Midbrain (tissue), 1 donor: ENCODE measurements at places on chromosomes 13 and 19.

DNA sequence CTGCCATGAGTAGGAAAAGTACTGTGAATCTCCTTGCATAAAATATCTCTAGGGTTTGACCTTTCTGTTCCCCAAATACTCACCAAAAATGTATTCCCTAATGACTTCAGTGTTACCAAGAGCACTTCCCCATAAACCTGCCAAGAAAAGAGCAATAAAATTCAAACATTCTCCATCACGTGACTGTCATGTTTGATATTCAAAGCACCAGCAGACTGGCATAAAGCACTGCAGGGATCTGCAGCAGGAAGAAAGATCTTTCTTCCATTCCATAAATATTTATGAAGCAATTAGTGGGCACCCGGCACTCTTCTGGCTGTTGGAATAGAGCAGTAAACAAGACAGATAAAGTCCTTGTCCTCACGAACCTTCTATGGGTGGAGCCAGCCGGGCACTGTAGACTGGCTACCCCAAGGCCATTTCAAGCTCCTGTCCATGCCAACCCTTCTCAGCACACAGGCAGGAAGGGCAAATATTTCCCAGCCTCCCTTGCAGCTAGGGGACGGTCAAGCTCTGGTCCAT lies 20.3 kb downstream of the PLA2G4C start:
- DNase-seq, result no peak

DNA sequence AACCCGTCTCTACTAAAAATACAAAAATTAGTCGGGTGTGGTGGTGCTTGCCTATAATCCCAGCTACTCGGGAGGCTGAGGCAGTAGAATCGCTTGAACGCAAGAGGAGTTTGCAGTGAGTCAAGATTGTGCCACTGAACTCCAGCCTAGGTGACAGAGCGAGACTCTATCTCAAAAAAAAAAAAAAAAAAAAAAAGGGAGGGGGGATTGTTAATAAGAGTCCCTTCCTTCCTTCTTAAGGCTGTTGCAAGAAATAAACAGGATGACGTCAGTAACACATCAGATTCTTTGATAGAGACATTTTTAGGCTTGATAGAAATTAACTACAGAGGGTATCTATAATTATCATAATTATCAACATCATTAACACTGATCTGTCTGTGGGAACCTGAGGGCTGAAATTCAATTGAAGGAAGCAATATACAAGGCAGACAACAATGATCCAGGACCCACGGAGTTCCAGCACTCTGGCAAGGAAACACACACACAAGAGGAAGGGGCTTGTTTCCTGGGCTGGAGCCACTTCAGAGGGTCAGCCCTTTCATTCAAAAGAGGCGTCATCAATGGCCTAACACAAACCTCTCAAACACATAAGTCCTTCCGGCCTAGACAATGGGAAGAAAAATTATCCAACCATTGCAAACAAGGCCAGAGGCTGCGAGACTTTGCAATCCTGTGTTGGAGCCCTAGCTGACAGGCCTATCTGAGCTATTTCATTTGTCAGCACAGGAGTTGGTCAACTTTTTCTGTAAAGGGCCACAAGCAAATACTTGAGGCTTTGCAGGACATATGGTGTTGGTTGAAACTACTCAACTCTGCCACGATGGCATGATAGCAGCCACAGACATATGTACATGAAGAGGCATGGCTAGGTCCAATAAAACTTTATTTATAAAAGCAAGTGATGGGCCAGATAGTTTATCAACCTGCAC lies 105.2 kb downstream of the INSR start:
- DNase-seq, result no peak

- DNase-seq, result no peak
Measured at GRCh38 chr19:40689339-40690049, 957 bp downstream of the NUMBL start.

- DNase-seq, result no peak
Measured at GRCh38 chr13:50950849-50951248, 41.3 kb downstream of the RNASEH2B start.

DNA sequence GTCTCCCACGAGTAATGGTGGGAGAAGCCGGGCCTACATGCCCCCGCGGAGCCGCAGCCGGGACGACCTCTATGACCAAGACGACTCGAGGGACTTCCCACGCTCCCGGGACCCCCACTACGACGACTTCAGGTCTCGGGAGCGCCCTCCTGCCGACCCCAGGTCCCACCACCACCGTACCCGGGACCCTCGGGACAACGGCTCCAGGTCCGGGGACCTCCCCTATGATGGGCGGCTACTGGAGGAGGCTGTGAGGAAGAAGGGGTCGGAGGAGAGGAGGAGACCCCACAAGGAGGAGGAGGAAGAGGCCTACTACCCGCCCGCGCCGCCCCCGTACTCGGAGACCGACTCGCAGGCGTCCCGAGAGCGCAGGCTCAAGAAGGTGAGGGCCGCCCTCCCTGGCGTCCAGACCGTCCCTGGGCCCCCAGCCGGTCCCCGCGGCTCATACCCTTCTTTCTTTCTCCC lies 1.4 kb upstream of the USF2 start:
- DNase-seq, result peak; percentile 47

GRCh38 chr19:2399582-2399981 lies 27.8 kb downstream of the TIMM13 start:
- DNase-seq, result no peak

- no peak for DNase-seq
Measured at GRCh38 chr13:34458756-34459715, 483.0 kb upstream of the NBEA start.

- DNase-seq, result no peak
Measured at GRCh38 chr13:37686501-37686900, 87.9 kb upstream of the POSTN start.

DNA sequence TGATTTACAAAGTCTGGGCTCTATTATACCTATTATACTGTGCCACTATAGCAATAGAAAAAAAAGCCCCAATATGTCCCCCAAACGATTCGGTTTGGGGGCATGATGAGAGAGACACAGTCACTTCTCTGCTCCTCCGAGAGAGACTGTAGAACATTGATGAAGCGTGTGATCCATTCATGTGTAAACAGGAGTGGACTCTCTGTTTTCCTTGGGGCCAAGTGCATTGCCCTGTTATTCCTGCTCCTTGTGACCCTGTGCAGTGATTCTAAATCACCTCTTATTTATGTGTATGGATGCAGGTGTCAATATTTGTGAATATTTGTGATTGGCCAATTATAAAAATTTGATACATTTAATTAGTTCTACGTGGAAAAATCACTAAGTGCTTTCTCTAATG lies 17.0 kb downstream of the F10 start:
- no peak for DNase-seq

GRCh38 chr13:36192166-36192565 lies 22.2 kb downstream of the SOHLH2 start:
- DNase-seq, result no peak

- DNase-seq, result no peak
Measured at GRCh38 chr13:21825801-21826200, 154.9 kb downstream of the FGF9 start.

GRCh38 chr19:51093510-51094345 lies 11.0 kb upstream of the KLK14 start:
- no peak for DNase-seq

GRCh38 chr13:43408274-43408673 lies 378.5 kb downstream of the ENOX1 start:
- DNase-seq, result no peak

GRCh38 chr19:18771328-18772242 lies 19.5 kb downstream of the COMP start:
- DNase-seq, result no peak

- no peak for DNase-seq
Measured at GRCh38 chr13:46281779-46282178, 70.1 kb downstream of the LRRC63 start.

- DNase-seq, result peak; percentile 88
Measured at GRCh38 chr19:3700242-3701032, at the start of gene PIP5K1C. Gene PIP5K1C (minus strand): TSS chr19:3700468. CDS start chr19:3700390, 78 bp downstream.

DNA sequence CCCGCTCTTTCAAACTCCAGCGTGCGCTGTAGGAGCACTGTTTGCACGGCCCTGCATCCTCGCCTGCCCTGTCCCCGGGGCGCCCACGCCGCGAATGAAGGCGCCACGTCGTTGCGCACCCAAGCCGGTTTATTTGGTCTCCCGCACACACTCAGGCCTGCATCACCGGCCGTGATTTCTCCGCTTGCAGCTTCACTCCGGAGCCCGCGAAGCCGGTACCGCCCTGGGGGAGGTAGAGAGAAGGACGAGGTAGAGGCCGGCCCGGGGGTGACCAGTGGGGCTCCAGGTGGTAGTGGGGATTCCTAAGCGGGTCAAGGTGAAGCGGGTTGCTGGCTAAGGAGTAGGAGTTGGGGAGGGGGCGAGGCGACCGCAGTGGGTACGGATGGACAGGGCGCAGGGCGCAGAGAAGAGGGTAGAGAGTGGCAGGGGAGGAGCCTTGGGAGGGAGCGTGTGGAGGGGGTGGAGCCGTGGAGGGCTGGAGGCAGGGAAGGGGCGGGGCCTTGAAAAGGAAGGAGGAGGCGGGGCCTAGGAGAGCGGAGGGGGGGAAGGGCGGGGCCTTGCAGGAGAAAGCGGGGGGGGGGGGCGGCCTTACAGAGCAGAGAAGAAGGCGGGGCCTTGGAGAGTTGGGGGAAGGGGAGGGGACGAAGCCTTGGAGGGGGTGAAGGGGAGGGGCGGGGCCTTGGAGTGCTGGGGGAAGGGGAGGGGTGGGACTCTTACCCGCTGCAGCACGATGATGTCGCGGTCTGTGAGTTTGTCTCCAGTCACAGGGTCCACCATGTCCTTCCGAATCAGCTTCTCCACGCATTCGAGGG lies 24.6 kb downstream of the NOSIP start:
- no peak for DNase-seq

GRCh38 chr13:40187841-40188591 lies 478.4 kb downstream of the FOXO1 start:
- DNase-seq, result no peak

DNA sequence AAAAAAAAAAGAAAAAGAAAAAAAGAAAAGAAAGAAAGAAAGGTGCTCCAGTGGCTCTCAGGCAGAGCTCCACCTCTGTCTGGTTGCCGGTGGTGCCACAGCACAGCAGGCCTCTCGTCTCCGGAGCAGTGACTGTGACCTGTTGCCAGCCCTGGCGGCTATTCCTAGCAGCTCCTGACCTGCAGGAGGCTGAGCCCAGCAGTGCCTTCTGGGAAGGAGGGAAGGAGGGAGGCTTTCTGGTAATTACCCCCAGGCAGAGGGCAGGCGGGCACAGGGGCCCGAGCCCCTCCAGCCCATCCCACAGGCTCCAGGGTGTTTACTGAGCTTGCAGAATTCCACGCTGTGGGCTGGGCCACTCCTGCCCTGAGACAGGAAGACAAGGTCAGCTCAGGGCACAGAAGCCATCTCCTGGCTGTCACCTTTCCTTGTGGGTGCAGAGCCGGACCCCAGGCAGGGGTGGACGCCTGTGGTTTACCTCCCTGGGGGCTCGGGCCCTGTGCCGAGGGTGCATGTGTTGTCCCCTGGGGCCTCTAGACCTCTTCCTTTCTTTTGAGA lies 77.9 kb downstream of the GNG7 start:
- peak; percentile 29 for DNase-seq

DNA sequence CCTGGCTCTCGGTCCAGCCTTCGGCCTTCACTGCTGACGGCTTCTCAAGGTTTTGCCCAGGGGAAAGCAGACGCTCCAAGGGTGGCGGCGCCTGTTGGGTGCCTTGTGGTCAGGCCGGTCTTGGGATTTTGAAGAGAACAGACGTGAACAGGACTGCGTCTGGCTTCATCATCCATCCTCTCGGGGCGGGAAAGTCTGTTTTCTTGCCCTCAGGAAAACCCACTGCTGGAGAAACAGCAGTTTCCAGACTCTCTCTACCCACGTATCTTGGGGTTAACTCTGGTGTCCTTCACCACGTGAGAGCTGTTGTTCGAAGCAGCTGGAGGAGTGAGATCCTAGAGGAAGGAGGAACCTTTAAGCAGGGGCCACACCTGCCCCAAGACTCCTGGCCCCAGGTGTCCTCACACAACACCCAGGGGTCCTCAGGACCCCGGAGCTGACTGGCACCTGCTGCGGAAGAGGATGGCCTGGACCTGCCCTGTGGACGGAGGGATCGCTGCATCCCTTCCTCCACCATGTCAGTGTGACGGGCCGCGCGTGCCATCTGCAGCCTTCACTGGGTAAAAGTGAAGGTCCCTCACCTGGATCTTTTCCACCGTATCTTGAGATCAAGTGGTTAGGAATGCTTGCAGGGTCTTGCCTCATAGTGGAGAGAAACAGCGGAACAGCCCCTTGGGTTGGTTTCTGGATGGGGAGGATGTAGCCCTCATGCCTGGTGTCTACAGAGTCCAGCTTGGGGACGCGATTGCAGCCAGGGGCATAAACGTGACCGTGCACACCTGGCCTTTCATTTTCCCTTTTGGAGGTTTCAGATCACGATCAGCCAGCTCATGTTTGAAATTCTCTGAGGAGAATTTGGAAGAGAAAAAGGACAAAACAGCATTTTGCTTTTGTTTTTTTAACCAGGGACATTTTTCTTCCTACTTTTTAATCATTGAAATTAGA lies 69.5 kb upstream of the MCF2L start:
- no peak for DNase-seq

DNA sequence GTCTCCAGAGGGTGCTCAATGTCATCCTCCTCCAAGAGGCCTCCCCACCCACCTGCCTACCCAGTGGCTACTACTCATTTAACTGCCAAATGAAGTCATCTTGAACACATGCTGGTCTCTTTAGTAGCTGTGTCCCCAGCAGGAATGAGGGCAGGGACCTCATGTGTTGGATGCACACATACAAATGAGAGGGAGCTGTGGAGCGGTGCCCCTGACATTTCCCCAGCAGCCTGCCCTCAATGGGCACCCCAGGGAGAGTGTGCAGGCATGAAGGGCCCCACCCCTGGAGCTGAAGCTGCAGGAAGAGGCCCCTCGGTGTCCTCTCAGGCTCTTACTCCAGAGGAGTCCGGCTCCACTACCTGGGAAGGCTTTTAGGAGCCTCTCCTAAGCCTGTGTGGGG lies 1322.7 kb downstream of the UQCRFS1 start:
- no peak for DNase-seq

DNA sequence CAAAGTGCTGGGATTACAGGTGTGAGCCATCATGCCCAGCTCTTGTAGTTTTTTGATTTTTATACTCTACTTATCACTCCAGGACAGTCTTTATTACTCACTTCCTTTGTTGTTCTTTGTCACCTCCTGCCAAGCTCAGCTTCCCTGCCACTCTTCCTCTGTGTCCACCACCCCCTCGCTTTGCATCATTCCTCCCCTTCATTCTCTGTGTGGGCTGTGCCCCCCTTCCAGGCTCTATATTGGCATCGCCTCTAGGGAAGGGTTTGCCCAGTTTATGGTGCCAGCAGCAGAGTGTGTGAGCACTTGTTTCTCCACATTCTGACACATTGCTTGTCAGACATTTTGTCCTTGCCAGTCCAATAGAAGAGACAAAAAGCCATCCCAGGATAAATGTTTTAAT lies 15.1 kb downstream of the ZNF302 start:
- DNase-seq, result no peak
